GM12891 (cell line): ENCODE measurements at places on chromosomes 2 and 18.

GRCh38 chr2:105320651-105321215, 8.8 kb downstream of the TGFBRAP1 start:
- no peak for DNase-seq

DNA sequence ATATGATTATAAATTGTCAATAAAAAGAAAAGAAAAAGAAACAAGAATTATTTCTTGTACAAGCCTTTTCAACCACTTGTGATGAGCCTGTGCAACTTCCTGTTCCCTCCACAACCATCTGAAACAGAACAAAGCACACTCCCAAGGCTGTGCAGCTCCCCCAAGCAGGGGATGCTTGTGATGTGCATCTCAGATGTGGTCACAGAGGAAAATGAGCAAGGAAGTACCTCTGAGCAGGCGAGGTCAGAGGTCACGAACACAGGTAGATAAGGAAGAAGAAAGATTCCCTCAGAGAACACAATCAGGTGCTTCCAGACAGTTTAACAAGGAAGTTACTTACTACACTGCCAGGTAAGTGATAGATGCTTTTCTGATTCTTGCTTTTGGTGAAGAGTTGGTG, 274.8 kb upstream of the SLC39A10 start:
- DNase-seq, result no peak

DNA sequence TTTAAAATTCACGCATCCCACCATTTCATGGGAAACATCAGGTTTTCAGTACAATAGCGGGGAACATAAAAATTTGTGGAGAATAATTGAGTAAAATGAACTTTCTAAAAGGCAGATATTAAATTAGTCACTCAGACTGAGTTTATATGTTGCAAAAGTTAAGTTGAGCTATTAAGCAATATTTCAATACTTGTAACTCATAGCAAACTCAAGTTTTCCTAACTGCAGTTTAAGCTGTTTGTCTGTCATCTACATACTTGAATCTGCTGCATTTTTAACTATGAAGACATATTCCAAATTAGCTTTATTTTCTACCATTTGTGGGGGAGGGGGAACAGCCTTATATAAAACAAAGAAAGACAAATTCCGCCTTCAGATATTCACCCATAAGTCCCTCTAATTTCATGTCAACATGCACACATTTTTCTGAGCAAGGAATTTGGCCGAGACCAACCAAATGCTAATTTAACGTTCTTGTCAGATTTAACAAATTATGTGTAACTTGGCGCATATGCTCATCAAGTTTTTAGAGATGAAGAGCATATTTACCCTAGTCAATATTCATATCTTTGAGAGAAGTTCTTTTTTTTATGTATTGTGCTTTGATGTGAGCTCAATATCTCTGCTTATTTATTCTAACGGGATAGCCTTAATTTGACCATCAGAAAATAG, 462.9 kb downstream of the TXNL1 start:
- no peak for DNase-seq

DNA sequence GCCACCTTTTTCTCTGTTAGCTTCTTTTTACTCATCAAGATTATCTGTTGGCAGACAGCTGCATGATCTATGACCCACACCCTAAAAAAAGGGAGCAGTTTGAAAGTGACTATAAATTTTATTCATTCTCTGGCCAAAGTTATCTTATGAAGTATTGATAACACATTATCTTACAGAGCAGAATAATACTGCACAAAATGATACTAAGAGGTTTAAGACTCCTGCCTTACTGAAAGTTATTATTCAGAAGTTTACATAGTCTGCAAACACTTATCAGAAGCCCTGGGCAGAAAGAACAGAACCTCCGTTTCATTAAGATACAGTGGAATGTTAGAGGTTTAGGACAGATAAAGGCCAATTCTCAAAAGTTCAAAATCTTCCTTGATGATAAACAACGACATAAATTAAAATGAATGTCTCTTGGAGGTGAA, 78.2 kb downstream of the ZEB2 start:
- no peak for DNase-seq

DNA sequence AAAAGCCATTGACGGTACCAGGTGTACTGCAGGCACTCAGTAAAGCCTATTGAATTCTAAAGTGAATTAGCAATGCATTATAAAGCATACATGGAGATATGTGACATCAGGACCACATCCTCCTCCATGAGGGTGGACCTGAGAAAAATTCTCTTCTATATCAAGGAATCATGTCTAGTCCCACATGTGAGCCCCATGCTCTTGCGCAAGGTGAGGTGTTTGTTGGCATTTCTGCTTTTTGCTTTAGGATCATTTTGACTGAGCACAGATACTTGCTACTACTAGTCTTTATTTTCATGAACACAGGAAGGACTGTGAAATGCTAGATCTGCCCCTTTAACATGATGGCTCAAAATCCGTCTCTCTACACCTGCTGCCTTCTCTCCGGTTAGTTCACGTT, 183.9 kb downstream of the CD226 start:
- DNase-seq, result no peak

- no peak for DNase-seq
Measured at GRCh38 chr18:68557183-68557582, 157.7 kb downstream of the TMX3 start.
